Adrenal gland (tissue), 19 donors: ENCODE measurements at places on chromosomes 2 and 18. TPM values are rescaled to one million over a fixed set of nuclear protein-coding genes. Genes with fewer than 3 reads are reported as not detected.

DNA sequence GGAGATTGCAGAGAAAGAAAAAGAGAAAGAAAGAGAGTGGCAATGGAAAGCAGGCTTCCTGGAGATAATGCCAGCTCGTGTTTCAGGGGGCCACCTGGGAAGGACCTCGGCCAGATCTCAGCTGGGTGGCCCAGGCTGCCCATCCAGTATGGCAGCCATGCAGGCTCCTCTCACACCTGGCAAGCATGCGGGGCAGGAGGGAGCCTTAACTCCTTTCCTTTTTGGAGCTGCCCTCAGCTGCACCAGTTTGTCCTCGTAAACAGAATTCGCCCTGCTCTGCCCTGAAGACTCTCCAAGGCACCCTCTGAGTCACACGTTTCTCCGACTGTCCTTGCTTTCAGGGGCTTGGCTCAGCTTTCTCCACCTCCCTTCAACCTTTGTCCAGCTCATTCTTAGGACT lies 59.5 kb upstream of the IGFBP5 start:
- DNase-seq, result peak; percentile 43

GRCh38 chr2:162333968-162334367 lies 10.0 kb upstream of the GCA start:
- no peak for DNase-seq

- DNase-seq, result no peak
These were observed 15.5 kb upstream of the METTL21A start for GRCh38 chr2:207640661-207641060.

DNA sequence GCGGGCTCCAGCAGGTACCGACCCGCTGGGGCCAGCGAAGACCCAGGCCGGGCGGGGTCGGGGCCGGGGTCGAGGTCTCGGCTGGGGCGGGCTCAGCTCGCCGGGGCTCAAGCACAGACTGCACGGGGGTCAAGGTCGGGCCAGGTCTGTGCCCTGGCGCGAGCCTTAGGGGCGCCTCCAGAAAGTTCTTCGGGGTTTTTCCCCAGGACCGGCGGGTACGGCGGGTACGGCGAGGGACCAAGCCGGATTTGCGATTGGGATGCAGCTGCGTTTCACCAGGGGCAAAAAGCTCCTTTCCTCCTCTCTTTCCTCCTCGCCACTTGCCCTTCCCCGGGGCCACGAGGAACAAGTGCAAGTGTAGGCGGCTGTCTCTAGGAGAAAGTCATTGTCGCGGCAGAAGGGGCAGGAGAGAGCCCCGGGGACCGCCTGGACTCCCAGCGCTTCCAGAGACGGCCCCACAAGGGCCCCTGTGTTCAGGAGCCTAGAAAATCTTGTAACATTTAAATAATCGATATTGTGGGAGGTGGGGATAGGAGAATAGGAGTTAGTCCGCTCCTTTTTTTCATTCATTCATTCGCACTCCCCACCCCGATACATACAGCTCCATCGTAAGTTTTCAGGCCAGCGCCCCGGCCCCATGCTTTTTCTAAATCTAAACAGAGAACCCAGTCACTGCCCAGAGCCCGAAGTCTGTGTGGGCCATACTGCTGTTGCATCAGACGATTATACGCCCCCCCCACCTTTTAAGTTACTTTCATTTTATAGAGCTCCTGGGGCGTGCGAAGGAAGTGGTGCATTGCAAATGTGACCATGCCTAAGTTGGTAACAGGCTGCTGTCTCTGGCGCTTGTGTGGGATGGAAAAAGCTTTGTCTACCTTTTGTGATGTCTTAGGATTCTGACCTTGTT lies 679 bp downstream of the PMAIP1 start:
- no peak for DNase-seq

Gene TLX2
- not detected for total RNA-seq

Gene RGPD3
- total RNA-seq, result 0.21 TPM

DNA sequence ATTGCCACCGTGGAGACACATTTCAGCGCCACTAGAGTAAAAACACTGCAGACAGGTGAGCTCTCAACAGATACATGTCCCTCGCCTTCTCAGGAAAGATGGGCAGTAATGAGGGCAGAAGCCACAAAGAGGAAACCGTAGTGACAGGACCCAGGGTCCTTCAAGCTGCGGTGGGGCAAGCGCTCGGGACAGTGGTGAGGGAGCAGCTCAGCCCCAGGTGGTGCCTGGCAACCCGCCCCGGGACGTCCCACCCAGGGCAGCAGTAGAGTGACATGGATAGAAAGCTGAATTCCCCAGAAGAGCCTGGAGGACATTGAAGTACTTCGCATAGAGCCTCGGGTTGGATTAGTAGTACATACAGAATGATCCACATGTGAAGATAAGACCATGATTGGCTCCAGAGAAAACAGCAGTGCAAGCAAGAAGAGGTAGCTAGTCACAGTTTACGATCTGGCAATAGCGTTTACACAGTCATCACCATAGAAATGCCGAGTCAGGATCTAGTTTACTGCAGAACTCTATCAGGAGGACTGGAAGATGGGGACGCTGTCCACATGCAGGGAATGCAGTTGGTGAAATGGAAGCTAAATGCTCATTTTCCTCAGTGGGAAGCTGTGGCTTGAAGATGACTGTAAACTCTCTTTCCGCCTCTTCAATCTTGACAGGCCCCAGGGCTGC lies 37.4 kb upstream of the ALPP start:
- DNase-seq, result no peak
